Common myeloid progenitor, CD34-positive (primary cell): ENCODE measurements at places on chromosomes 16 and 17.
A peak's percentile ranks its signal among the peaks of the same experiment; 100 is the strongest.

DNA sequence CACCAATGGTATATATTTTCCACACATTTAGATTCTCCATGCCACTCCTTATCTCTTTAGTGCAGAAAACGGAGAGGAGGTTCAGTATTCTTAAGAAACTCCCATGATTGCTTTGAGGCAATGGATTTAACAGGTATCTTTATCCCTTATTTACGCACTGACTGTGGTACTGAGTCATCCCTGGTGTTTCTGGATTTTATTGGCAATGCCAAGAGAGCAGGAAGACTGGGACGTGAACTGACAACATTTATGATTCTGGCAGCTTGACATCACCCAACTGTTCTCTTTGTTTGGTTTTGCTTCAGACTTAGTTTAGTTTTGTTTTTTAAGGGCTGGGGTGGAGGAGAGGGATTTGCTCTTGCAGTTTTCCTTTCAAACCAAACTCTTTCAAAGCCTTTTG is 131.4 kb downstream of the WWOX start:
- no peak for DNase-seq

- peak; percentile 28 for DNase-seq
Measured at GRCh38 chr16:88705801-88706228, 393 bp downstream of the RNF166 start.

DNA sequence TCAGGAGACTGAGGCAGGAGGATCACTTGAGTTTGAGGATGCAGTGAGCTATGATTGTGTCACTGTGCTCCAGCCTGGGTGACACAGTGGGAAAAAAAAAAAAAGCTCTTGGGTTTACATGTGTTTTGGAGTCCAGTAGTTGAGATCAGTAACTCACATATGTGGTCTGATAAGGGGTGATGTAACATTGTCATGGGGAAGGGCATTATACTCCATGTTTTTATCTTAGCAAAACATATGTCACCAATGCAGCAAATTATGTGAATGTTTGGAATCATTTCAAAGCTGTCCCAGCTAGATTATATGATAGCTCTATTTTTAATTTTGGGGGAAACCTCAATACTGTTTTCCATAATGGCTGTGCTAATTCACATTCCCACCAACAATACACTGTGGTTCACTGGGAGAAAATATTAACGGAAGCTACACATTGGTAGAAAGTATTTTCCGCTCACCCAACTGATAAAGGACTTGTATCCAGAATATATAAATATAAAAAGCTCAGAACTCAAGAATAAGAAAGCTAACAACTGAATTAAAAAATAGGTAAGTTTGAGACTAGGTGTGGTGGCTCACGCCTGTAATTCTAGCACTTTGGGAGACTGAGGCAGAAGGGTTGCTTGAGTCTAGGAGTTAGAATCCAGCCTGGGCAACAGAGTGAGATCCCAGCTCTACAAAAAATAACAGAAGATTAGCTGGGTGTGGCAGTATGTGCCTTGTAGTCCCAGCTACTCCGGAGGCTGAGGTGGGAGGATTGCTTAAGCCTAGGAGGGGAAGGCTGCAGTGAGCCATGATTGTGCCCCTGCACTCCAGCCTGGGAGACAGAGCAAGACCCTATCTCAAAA is 224.1 kb upstream of the TBX2 start:
- peak; percentile 74 for DNase-seq

DNA sequence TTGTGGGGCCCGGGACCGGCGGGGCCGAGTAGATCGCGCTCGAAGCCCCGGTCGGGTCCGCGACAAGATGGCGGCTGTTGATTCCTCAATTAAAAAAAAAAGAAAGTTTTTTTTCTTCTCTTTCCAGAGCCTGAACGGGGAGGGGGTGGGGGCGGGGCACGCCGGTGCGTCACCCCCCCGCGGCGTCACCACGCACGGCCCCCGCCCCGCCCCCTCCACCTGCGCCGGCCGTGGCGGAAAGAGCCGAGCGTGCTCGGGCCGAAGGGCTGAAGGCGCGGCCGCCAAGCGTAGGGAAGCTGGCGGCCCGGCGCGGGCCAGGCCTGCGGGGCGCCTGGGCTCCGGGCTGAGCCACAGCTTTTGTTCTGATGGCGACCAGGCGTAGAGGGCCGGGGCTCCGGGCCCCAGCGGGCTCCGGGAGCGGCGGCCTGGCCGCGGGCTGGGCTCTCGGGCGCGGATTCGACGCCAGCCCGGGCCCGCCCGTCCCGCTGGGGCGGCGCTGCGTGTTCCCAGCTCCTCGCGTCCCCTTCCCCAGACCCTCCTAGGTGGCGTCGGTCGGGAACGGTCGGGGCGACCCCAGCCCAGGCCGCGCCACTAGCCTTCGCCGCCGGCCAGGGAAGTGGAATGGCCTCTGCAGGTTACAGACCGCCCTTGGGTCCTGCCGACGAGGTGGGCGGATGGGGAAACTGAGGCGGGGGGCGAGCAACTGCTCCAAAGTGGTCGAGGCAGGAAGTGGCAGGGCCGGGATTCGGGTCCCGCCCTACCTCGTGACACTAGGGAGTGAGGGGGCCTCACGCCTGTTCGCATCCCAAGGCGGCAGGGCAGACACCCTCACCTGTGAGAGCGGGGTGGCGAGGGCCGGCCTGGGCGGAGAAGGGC is at the start of gene CREBBP:
TSS of gene CREBBP (minus strand) at position 91 of the 876 bp plus-strand sequence. CDS start 797 bp downstream, outside the sequence.
- peak; percentile 91 for DNase-seq

- no peak for DNase-seq
Measured at GRCh38 chr17:79795795-79796443, 958 bp downstream of the CBX8 start.

GRCh38 chr16:84061236-84061819 is 18.7 kb upstream of the SLC38A8 start:
- no peak for DNase-seq

DNA sequence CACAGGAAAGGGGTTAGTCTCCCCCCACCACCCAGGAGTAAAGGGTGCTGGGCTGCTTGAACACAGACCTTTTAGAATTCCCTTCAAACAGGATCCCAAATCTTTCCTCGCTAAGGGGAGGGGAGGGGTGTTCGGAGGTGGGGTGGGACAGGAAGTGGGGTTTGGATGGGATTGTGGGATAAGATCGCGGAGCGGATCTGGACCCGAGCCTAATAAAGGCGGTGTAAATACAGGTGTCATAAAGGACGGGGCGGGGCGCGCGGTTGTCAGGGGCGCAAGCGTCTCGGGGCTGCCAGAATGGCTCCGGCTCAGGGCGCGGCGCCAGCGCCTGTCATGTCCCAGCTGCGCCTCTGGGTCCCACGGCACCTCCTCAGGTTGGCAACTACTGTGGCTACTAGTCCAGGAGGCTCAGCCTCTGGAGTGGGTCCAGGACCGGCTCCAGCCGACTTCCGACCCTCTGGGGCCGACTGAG is 59.8 kb upstream of the FBXO47 start:
- DNase-seq: no peak

DNA sequence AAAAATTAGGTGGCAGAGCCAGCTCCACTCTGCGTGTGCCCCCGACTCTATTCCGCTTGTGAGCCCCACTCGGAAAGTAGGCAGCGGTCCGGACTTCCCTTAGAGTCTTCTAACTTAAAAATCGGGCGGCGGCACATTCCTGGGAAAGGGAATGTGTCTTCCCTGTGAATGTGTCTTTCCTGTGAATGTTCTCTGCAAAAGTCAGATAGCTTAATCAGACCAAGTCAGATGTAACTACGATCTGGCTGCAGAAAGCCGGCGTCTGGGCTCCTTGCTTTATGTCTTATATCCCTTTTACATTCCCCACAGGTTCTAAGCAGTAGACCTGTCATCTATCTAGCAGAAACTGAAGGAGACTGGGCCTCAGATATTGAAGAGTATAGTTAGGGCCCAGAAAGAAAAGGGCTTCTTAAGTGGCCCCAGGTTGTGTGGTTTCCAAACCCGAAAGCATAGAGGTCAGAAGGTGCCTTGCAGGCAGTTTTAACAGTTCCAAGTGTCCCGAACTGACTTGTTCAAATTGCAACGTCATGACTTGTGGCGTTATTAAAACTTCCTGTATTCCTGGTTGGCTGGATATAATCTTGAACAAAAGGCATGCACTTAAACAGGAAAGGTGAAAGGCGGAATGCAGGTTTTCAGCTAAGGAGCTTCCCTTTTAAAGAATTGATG is 601 bp downstream of the PHKB start:
- peak; percentile 96 for DNase-seq
